ENCODE measurements at places on chromosomes 7 and 10.

- DNase-seq: no peak
These were observed 67.4 kb downstream of the REEP3 start for GRCh38 chr10:63588436-63589167.

- DNase-seq: no peak
These were observed 38.9 kb downstream of the SH3PXD2A start for GRCh38 chr10:103816431-103816830.

- DNase-seq: no peak
These were observed 86.5 kb downstream of the RALA start for GRCh38 chr7:39709768-39710311.

GRCh38 chr10:98538472-98538871 lies 91.7 kb upstream of the HPS1 start:
- DNase-seq: no peak

DNA sequence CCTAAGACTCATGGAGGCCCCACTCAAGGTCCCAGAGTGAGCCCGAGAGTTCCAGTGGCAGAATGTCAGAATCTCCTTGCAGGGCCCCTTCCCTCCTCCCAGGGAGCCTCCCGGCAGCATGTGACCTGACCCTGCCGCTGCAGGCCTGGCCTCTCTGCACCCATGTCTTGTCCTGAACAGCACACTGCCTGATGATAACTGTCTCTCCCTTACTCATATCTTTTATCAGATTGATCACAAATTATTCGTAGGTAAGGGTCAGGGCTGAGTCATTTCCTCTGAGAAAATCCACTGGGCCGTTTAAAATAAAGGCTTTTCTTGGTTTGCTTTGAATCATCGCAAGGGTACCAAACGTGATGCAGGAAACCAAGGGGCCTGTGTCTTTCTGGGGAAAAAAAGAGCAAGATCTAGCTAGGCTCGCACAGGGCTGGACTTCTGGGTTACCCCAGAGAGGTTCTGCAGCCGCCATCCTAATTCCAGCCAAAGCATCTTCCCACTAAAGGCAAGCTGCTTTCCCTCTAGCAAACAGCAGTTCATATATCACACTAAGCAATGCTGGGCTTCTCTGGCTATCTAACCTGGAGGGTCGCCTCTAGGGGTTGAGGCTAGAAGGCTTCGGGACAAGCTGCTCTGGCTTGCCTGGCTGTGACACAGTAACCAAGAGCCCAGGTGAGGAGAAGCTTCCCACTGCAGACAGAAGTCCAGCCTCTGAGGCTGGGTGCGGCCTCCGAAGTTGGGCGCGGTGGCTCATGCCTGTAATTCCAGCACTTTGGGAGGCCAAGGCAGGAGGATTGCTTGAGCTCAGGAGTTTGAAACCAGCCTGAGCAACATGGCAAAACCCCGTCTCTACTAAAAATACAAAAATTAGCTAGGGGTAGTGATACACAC lies 104.9 kb downstream of the SPDYE5 start:
- no peak for DNase-seq

GRCh38 chr10:44995581-44995913 lies 5.2 kb upstream of the ZNF22 start:
- no peak for DNase-seq

GRCh38 chr7:51451751-51452476 lies 135.3 kb upstream of the COBL start:
- DNase-seq: no peak

GRCh38 chr7:68800316-68800715 lies 798.0 kb upstream of the AUTS2 start:
- DNase-seq: no peak

DNA sequence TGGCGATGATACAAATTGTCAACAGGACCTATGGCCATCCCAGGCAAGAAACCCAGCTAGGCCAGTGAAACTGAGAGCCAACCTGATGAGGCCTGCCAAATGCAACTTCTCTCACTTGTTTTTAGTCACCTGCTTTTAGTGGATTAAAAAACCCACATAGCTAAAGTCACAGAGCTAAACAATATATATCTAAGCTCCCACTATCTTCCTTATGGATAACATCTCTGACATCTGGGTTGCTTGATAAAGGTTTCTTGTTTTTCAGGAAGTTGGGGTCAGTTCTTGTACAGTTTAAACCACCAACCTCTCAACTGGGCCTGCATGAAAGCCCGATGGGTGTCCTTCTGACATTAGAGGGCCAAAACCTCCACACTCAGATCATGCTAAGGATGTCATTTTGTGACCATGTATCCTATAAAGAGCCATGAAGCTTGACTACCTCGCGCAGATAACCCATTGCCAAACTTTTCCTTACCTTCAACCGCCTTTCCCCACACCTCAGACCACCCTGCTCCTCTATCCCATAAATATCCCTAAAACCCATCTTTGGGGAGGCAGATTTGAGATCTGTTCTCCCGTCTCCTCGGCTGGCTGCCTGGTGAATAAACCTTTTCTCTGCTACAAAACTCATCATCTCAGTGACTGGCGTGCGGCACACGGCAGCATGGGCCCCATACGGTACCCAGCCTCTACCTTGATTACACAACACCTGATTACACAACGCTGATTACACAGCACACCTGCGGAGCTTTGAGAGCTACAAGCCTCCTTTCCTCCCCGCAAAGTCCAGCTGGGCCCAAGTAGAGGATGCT lies 797 bp upstream of the STMP1 start:
- DNase-seq: no peak

DNA sequence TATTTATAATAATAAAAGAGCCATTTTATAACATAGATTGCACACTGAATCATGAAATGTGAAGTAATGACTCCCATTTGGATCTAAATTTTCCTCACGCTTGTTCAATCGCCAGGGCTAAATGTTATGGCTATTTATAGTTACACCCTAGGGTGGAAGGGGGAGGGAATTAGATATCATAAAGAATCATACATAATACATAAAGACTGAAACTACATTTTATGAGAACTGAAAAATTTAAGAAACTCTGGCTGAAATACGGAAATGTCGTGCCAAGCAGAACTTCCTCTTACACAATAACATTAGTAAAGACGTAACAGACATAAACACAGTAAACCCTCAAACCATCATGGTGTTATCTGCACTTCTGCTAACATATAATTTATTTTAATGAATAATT lies 327.5 kb upstream of the PHF14 start:
- DNase-seq: no peak

DNA sequence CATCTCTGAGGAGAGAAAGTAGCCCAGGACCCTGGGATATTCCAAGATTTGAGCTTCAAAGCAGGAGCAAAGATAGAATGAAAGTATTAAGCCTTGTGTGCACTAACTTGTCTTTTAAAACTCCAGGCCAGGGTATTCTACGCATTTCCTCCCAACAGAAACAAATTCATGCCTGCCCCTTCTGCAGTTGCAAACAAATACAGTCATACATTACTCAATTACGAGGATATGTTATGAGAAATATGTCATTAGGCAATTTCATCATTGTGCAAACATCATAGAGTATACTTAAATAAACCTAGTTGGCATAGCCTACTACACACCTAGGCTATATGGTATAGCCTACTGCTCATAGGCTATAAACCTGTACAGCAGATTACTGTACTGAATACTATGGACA lies 154.5 kb upstream of the KIAA1217 start:
- DNase-seq: no peak

DNA sequence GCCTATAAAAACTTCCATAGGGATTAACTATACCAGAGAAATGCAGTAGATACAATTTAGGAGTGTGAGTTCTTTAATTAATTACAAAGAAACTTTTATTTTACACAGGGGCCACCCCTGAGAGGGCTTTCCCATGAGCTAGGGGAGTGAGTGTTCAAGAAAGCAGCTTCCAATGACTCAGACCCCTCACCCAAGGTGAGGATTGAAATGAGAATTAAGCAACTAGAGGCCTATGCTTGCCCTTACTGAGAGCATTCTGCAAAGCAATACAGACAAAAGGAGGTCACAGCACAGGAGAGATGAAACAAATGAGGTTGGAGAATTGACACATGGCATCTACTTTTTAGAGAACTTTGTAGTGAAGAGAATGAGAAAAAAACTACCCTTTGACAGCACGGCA lies 301.8 kb downstream of the WDR11 start:
- DNase-seq: no peak

DNA sequence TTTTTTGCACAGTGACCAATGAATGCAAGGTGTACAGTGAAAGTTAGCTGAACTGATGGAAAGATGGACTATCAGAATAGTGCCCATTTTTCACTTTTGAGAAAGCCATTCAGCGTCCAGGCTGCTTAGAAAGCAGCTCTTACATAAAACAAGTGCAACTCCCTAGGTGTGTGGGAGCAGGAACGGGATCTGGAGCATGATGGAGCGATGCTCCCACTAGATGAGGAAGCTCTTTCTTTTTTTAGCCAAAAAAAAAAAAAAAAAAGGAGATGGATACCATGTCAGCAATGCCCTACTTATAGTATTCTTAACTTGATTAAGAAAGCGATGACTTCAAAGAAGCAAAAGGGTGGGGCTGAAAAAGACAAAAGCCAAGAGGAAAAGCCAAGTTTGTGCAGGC lies 925.5 kb downstream of the GATA3 start:
- DNase-seq: no peak

- no peak for DNase-seq
These were observed 91.8 kb downstream of the SH3PXD2A start for GRCh38 chr10:103763374-103764202.

GRCh38 chr7:55019691-55020465 lies 1.1 kb downstream of the EGFR start:
- no peak for DNase-seq

DNA sequence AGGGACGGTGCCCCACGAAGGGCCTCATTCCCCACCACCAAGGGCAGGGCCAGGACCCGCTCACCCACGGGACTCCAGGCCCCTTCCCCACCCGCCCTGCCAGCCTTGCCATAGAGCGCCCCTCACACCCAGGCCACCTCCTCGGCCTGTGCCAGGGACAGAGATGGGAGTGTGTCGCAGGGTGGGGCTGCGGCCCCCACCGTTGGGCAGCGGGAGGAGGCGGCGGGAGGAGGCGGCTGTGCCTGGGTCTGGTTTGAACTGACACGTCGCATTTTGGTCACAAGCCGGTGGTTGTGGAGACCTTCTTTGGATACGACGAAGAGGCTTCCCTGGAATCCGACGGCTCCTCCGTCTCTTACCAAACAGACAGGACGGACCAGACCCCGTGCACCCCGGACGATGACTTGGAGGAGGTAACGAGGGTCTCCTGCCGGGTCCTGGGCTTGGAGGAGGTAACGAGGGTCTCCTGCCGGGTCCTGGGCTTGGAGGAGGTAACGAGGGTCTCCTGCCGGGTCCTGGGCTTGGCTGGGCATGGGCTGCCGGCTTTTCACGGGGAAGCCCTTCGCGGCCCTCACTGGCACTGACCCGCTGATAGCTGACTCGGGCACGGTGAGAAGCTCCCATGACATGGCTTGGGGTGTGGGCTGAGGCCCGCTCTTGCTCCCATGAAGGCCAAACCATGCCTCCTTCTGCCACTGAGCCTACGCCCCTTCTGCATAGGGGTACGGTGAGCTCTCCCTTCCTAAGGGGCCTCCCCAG lies 46.4 kb upstream of the DPYSL4 start:
- DNase-seq: no peak

- no peak for DNase-seq
These were observed 127.4 kb upstream of the KMT2E start for GRCh38 chr7:104886651-104887050.

- no peak for DNase-seq
These were observed 16.9 kb downstream of the MEOX2 start for GRCh38 chr7:15669443-15670090.

- no peak for DNase-seq
These were observed 62.7 kb upstream of the ABLIM1 start for GRCh38 chr10:114720685-114721278.

- no peak for DNase-seq
These were observed 28.3 kb upstream of the SDK1 start for GRCh38 chr7:3272691-3273141.

- no peak for DNase-seq
These were observed 16.8 kb upstream of the DNAH11 start for GRCh38 chr7:21526007-21526406.

GRCh38 chr10:61964949-61965702 lies 63.6 kb downstream of the ARID5B start:
- DNase-seq: no peak

- no peak for DNase-seq
These were observed 50.0 kb downstream of the ABCC2 start for GRCh38 chr10:99832439-99832838.

DNA sequence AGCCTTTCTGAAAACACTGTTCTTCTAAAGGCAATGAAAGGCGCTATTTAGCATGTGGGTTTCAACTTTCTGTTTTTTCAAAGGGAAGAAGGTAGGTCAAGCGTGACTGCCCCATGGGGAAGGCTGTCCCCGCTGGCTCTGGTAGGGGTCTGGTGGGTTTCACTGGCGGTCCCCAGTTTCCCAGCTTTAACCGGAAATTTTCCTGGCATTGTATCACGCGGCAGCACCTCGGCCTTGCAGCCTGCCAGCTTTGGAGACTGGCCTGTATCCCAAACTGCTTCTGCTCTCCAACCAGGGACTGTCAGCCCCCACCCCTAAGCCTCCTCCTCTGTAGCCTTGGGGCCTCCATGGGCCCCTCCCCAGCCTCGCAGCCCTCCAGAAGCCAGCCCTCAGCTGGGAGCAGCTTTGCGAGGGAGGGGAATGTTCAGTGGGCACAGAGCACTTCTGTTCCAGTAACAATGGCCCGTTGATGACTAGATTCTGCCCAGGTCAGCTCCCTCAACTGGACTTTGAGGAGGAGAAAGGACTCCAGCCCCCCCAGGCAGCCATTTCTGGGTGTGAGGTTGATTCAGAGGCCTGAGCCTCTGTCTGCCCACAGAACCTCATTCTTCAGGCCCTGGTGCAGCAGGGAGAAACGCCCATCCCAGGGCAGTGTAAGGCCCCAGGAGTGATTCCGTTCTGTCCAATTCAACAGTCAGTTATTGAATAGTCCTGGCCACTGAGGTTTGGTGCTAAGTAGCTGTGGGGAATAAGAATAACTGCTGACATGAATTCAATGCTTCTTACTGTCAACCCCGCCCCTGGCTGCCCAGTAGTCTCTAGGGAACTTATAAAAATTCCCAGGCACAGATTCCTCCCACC lies 17.1 kb downstream of the CHST3 start:
- no peak for DNase-seq

- DNase-seq: no peak
These were observed 45.7 kb downstream of the BPGM start for GRCh38 chr7:134692344-134692705.

DNA sequence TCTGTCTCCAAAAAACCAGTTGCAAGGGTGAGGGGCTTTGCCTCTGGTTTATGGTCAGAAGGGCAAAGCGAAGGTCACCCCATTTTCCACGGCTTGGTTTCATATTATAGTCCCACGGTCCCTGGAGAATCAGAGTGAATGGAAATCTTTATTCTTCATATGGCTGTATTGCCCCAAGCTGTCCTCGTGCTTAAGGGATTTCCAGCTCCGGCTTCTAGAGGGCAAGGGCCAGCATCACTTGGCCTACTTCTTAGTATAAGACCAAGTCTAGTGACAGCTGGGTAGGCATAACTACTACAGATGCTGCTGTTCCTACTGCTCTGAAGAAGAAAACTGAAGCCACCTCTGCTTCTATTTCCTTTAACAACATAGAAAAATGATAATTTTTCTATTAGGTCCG lies 63.2 kb downstream of the PARP12 start:
- DNase-seq: no peak

DNA sequence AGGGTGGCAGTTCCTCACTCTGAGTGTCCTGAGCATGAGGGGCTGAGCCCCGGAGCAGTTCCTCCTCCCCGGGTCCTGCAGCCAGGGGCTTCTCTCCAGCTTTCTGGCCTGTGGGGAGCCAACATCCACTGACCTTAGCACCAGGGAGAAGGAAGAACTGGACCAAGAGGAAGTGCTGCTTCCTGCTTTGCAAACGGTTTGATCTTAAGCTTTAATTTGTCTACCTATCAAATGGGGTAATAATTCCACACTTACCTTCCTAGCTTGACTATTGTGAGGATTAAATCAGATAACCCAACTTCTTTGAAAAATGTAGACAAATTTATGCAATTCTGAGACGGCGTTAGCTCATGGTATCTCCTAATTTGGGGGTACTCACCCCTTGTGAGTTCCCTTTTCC lies 2.0 kb downstream of the NOBOX start:
- no peak for DNase-seq
